ENCODE measurements at places on chromosomes 2 and 18.

DNA sequence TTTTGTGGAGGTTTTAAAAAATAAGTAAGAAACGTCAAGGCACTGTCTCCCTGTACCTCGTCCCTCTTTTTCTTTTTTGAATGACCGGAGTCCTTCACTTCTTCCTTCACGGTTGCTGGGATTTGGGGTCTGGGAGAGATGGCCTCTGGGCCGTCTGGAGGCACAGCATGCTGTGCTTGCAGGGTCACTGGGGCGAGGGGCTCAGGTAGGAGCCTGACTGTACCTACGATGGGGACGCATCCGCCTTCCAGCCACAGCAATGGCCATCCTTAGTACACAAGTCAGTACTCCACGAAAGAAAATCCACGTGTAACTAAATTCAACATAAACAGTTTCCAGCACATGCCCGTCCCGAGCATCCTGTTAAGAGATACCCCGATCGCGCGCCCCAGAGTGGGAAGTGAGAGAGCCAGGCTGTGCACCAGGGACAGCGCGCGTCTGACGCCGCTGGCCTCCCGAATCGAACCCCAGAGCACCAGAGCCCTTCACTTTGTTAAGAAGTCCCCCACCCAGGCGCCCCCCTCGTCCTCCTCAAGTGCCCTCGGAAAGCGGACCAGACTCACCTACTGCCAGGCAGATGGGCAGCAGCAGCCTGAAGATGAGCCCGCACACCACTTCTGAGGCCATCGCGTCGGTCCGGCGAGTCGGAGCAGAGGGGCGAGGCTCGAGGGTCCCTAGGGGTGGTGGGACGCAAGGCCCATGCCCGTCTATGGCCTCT lies 1.2 kb downstream of the PIEZO2 start:
- DNase-seq = no peak

- DNase-seq = no peak
Measured at GRCh38 chr2:185130685-185131084, 532.4 kb downstream of the ZNF804A start.

DNA sequence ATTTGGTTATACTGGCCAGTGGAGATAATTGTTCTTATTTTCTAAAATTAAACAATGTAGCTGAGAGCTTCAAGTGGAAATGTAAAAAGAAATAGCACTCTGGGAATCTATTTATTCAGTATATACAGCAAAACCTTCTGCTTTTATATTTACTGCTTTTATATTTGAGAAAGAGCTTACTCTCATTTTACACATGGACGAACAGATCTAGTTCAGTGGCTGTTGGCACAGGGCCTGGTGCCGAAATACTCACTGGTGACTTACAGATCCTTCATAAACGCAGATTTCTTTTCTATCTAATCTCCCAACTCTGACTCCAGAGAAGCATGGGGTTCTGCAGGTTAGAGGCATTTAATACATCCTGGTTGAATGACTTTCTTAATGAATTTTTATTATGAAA lies 266.2 kb downstream of the ASXL3 start:
- DNase-seq = no peak

DNA sequence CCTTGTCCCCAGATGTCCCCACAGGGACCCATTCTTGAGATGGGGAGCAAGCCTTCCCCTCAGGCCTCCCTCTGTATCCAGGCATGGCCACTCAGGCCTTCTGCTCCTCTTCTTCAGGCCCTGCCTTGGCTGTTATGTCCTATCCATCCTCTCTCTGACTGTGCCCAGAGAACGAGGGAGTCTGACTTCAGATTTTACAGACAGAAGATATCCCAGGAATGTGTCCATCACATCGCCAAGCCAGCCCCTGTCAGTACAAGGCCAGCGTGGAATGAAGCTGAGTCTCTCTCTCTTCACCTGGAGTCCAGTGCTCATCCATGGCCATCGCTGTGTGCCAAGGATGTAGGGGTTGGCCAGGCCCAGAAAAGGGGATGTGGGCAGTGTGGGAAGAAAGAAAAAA lies 57.6 kb downstream of the SDC1 start:
- DNase-seq = no peak

DNA sequence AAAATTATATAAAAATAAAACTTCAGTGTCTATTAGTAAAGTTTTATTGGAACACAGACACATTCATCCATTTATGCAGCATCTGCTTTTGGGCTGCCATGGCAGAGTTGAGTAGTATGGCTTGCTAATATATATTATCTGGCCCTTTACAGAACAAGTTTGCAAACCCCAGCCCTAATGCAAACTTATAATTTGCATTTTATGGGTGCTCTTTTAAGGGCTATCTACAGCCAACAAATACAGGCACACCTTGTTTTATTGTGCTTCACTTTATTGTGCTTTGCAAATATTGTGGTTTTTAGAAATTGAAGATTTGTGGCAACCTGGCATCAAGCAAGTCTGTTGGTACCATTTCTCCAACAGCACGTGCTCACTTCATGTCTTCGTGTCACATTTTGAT lies 35.2 kb upstream of the DLX2 start:
- no peak for DNase-seq

GRCh38 chr2:144471305-144472045 lies 48.4 kb downstream of the ZEB2 start:
- DNase-seq = no peak

GRCh38 chr2:118387509-118387908 lies 299.2 kb downstream of the INSIG2 start:
- DNase-seq = no peak

DNA sequence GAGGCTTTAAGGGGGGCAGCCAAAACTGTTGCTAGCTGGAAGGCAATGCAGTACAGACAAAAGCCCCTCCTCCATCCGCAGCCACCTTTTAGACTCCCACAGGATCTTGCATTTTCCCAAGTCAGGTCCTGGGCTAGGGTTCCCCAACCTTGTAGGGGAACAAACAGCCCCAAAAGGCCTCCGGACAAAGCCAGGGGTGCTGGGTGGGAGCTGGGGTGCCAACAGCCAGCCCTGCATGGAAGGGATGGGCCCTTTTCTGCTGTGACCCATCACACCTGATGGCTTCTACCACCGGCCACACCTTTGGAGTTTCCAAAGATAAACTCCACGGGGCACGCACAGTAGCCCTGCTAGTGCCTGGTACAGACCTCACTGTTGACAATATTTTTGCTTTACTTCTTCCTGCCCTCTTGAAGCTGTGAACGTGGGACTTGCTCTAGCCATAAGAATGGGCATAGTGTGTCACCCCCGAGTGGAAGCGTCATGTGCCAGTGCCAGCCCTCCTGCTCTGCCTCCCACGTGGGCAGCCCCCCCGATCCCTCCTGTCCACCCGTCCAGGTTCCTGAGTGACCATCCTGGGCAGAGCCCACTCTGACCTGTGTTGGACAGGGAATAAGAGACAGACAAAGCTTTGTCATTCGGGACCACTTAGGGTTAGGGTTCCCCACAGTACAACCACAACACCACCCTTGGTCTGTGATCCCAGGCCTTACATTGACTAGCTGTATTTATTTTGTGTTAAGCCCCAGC lies 18.8 kb downstream of the TUBB6 start:
- DNase-seq = no peak

- no peak for DNase-seq
Measured at GRCh38 chr2:110828330-110828729, 96.0 kb downstream of the ACOXL start.

- no peak for DNase-seq
Measured at GRCh38 chr2:192957425-192957824, 762.7 kb upstream of the TMEFF2 start.

DNA sequence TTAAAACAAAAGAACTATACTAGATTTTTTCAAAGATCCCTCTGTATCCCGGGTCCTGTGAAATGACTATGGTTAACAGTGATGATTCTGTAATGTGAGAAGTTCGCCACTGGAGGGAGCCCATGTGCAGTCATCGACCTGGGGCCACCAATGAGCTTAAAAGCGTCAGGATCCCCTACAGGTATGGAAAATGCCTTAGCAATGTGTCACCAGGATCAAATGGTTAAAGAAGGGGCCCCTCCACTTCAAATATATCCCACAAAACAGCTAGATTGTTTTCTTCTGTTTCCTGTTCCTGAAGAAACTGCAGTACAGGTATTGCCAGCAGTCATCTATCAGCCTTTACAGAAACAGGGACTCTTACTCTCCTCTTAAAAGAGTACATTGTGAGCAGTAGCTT lies 15.3 kb downstream of the CHRNA1 start:
- peak; percentile 39 for DNase-seq

DNA sequence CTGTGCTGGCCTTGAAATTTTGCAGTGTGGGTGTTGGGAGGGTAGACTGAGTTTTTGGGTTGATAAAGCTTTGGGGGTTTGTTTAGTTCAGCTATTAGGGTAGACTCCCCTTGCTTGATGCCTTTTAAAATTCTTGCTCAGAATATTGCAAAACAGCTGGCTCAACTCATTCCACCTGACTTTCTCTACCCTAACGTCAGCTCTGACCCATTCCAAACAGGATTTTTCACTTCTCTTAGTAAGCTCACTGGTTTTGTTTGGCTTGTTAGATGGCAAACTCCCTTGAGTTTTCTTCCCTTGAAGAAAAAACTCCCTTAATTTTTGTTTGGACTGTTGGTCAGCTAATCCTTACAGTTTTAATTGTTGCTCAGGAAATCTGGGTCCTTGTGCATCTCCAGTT lies 195.1 kb upstream of the DTNA start:
- no peak for DNase-seq

DNA sequence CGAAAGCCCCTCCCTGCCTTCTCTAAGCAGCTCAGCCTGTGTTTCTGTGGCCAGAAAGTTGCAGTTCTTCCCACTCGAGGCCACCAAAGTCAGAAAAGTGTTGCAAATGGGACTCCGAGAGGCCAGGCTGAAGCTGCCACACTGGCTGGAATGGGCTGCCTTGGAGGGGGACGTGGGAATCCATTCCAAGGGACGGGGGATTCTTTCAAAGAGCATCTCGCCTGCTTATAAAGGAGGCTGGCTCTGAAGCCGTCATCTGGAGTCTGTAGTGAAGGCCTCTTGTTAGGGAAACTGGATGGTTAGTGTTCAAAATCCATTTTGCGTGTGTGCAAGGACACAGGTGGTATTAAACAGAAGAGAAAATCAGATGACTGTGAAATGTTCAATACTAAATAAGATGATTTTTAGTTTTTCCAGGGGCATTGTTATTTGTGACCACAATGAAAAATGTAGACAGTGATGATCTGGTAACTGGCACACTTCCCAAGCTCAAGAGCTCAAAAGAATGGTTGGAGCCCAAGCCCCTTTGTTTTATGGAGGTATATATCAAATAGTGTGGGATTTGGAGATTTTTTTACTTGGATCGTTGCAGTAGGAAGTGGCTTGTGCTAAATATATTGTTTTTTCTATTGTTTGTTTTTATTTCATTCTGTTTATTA lies 782 bp downstream of the FAM228B start:
- DNase-seq = no peak

- no peak for DNase-seq
Measured at GRCh38 chr18:8097927-8098326, 511.3 kb upstream of the RAB12 start.

DNA sequence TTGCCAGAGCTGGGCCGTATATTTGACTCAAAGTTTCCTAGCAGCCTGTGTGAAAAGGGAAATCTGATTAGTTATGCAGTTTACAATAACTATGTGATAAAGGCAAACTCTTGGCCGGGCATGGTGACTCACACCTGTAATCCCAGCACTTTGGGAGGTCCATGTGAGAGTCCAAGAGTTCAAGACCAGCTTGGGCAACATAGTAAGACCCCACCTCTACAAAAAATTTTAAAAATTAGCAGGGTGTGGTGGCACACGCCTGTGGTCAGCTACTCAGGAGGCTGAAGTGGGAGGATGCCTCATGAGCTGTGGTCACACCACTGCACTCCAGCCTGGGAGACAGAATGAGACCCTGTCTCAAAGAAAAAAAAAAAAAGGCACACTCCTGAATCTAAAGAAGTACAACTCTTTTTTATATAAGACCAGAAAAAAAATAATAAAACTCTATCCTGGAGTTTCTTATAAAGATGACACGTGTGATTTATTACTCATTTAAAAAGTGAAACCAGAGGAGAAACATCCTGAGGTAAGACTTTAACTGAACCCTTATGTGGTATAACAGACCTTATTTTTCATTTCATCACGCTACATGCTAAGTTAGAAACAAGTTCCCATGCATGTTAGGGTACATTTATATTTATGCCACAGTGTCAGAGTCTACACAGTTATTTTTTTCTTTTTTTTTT lies 32.6 kb upstream of the KCMF1 start:
- no peak for DNase-seq

DNA sequence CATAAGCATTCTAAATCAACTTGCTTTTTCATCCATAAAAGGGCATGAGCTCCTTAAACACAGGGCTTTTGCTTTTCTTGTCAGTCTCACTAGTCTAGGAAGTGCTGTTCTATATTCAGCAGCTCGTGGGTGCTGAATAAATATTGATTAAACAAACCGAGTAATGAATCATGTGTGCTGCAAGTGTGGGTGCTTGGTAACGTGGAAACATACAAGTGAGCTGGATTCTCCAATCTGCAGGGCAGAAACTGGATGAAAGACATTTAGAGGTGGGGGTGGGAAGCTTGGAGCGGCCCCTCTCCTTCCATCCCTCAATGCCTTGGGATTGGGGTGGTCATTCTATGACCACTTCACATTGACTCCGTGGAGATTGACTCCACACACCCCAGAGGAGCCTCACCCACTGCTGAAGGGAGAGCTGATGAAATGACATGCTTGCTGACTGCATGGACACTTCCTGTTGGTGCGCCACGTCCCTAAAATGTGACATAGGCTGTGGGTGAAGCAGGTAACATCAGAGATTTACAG lies 114.6 kb downstream of the DOCK10 start:
- DNase-seq = peak; percentile 42

GRCh38 chr2:19575641-19576040 lies 217.2 kb upstream of the OSR1 start:
- no peak for DNase-seq

GRCh38 chr18:59561612-59562011 lies 135.6 kb downstream of the CCBE1 start:
- DNase-seq = no peak

- peak; percentile 5 for DNase-seq
Measured at GRCh38 chr2:121080013-121080772, 204.8 kb downstream of the TFCP2L1 start.

DNA sequence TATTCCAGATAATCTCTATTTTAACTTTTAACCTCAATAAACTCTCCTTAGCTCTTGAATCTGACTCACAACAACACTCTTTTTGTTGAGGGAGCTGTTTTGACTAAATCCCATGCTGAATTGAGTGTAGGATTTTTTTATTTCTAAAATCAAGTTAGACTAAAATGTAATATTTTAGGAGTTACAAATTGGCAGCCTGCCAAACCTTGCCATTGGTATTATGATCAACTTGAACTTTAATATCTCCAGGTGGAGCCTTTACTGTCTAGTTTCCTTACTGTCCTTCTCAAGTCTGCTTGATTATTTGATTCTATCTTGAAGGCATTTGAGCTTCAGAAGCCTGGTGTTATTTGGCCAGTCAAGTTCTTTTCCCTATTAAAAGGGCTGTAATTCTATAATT lies 8.7 kb downstream of the PIKFYVE start:
- no peak for DNase-seq

DNA sequence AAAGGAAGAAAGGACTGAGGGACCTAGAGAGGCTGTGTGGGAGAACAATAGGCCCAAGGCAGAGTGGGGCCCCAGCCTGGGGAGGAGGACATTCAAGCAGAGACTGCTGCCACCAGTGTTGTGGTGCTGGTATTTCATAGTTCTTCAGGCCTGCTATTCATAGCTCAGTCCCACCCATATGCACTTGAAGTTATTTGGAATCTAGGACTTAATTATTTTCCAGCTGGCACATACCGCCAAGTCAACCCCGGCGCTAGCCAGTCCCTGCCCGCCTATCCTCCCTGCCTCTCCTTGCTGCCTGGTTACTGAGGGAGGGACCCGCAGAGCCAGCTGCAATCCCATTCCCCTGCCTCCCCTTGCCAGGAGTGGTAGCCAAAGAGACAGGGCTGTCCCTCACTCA lies 141.2 kb downstream of the CABLES1 start:
- DNase-seq = no peak

GRCh38 chr2:41042343-41042742 lies 590.5 kb upstream of the SLC8A1 start:
- no peak for DNase-seq
